ENCODE measurements at places on chromosomes 4 and X.
A peak's percentile ranks its signal among the peaks of the same experiment; 100 is the strongest.

DNA sequence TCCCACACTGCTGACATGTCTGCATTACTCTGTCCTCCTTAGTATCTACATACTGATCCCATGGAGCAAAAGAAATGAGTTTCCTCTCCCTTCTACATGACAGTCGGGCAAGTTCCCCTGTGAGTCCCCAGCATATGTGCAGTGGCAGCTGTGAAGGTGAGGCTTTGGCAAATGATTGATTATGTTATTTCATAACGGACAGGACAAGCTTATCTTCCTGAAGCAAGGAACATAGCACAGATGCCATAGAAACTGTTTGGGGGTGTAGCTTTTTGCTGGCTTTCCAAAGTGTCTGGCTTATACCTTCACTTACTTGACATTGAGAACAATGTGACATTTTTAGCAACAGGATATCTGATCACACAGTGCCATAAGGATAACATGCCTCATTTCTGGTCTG, 136.8 kb upstream of the PDLIM3 start:
- no peak for DNase-seq

- DNase-seq: peak; percentile 71
Observed at GRCh38 chr4:182448281-182449151, 205.3 kb downstream of the TENM3 start.

DNA sequence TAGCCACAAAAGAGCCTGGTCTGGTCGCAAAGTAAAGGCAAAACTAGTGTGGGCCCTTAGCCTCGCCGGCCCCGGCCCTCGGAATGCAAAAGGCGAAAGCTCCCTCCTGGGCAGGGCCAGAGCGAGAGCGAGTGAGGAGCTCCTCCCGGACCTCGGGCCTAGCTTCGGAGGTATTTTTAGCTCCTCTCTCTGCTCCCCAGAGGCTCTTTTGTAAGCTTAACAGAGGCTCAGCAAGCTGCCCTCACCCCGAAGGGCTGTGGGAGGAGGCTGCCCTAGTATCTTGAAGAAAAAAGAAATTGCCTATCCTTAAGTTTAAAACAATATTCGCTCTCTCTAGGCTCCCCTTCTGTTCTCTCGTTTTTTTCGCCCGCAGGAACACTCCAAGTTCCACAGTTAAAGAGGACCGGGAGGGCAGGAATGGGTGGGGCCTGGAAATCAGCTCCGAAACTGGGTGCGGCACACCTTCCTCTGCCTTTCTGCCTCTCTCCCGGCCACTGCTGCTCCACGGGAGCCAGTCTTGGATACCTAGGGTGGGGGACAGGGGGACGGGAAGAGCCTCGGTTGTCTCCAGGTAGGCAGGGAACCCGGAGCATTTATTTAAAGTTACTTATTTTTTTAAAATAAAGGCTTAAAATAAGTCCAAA, 12.1 kb downstream of the HAND2 start:
- no peak for DNase-seq

DNA sequence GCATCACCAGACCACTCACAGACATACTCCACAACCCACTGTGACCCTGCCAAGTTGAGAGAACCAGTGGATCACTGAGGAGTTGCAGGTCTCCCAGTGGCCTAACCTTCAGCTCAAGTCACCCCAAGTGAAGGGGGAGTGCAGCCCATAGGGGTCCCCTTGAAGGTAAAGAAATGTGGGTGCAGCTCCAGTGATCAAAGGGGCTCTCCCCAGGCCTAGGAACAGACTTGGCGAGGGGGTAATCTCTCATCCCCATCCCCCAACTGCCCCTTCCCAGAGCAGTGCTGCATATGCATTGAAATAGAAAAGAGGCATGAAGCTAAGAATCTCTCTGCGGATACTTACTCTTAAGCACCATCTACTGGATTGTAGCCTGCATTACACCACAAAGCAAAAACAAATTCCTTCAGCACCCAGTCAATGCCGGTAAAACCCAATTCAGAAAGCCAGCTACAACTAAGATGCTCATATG, 27.0 kb downstream of the MAGEE1 start:
- no peak for DNase-seq

DNA sequence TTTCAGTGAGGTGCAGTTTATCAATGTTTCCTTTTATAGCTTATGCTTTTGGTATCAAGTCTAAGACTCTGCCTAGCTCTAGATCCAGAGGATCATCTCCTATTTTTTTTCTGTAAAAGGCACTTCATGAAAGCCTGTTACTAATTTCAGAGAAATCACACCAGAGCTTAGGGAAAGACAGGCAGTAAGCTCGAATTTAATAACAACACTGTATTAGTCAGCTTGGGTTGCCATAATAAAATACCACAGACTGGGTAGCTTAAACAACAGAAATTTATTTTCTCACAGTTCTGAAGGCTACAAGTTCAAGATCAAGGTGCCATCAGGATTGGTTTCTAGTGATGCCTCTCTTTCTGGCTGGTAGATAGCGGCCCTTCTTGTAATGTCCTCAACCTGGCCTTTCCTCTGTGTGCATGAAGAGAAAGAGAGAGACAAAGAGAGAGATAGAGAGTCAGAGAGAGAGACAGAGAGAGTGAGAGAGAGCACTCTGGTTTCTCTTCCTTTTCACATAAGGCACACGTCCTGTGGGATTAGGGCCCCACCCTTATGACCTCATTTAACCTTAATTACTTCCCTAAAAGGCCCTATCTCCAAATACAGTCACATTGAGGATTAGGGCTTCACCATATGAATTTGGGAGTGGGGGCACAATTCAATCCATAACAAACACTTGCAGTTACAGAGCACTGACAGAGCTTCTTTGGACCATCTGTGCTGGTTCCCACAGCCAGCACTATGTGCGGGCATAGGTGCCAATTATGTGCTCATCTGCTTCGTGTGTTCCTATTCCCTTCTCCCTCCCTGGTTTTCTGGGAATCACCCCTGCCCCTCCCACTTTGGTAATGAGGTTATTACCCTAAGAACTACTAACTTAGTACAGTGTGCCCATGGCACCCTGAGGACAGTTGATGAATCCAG, 114.8 kb upstream of the MED14 start:
- DNase-seq: no peak

- DNase-seq: no peak
Observed at GRCh38 chr4:111662496-111662895, 482.8 kb upstream of the FAM241A start.

GRCh38 chr4:7335344-7336066, 99.2 kb downstream of the PSAPL1 start:
- DNase-seq: peak; percentile 56

- no peak for DNase-seq
Observed at GRCh38 chr4:111937368-111937767, 207.9 kb upstream of the FAM241A start.

- DNase-seq: no peak
Observed at GRCh38 chrX:4570151-4570550, 856.7 kb upstream of the PRKX start.

DNA sequence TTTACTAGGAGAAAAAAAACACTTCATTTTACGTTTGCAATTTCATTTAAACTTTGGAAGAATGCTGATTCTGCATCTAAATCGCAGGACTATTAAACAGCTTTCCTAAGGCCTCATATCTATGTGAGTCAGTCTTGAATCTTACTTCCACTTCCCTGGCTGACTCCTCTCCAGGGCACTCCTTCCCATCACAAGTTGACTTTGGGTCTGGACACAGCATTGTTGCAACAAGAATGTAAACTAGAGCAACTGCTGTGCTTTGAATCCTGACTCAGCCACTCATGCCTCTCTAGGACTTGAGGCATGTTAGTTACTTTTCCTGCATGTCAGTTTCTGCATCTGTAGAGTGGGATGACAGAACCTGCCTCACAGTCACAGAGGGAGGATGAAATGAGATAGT, 413.8 kb downstream of the FAT4 start:
- DNase-seq: no peak

GRCh38 chr4:53267026-53267425, 98.8 kb downstream of the SCFD2 start:
- no peak for DNase-seq

GRCh38 chr4:53040459-53040815, 178.3 kb downstream of the RASL11B start:
- DNase-seq: no peak

GRCh38 chrX:24920769-24921168, 95.0 kb downstream of the ARX start:
- no peak for DNase-seq

GRCh38 chr4:175953960-175954521, 111.6 kb upstream of the WDR17 start:
- DNase-seq: no peak

- no peak for DNase-seq
Observed at GRCh38 chr4:186557061-186557460, 1.7 kb upstream of the MTNR1A start.

GRCh38 chr4:2261110-2261852, 628 bp downstream of the MXD4 start:
- no peak for DNase-seq

DNA sequence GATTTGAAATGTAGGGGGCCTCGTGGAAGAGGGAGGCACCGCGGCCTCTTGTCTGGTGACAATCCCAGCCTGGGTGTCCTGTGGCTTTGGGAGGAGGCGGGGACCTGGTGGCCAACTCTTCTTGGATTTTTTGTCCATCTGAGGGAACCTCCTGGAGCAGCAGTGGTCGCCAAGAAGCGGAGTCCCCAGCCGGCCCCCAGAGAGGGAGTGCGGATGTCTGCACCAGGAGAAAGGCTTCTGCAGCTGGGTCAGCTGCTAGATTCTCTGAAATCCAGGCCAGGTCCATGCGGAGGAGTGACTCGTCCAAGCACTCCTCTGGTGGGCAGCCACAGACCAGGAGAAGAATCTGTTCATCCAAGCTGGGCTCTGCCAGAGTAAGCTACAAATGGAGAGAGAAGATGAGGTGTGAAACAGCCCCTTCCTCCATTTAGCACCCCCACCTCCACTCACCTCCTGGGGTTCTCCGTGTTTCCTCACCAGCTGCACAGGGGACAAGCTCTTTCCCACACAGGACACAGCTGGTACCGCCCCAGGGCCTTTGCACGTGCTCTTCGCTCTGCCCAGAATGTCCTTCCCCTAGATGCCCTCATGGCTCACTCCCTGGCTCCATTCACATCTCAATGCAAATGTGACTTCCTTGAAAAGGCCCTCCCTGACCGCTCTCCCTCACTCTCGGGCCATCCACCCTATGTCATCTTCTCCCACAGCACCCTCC, 27.6 kb downstream of the C4orf50 start:
- DNase-seq: no peak

- no peak for DNase-seq
Observed at GRCh38 chrX:30525732-30526131, 51.8 kb downstream of the TASL start.

- no peak for DNase-seq
Observed at GRCh38 chr4:163744861-163745260, 250.4 kb downstream of the TMA16 start.

- DNase-seq: no peak
Observed at GRCh38 chrX:16472345-16472744, 177.6 kb upstream of the S100G start.

- peak; percentile 5 for DNase-seq
Observed at GRCh38 chr4:95124906-95125504, 367.2 kb downstream of the BMPR1B start.

- DNase-seq: no peak
Observed at GRCh38 chr4:89582756-89583505, 254.0 kb downstream of the SNCA start.

DNA sequence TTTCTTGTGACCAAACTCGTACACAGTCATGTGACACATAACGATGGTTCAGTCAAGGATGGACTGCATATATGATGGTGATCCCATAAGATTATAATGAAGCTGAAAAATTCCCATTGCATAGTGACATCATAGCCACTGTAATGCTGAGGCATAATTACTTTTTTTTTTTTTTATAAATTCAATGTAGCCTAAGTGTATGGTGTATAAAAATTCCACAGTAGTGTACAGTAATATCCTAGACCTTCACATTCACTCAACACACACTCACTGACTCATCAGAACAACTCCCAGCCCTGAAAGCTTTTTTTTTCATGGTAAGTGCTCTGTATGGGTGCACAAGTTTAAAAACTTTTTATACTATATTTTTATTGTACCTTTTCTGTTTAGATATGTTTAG, 105.0 kb downstream of the AREG start:
- DNase-seq: no peak

DNA sequence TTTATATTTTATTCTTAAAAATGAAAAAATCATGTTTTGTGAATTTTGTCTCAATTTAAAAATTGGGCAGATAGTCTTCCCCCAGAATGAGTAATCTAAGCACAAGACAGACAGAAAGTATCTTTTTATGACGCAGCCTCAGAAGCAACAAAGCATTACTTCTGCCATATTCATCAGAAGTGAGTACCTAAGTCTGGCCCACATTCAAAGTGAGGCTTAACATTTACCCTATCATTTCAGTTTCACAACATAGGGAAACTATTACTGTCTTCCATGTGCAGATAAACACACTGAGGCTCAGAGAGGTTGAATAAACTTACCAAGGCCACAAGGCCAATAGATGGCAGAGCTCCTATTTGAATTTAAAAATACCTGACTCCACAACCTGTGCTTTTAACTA, 4.4 kb upstream of the PRDX4 start:
- no peak for DNase-seq

DNA sequence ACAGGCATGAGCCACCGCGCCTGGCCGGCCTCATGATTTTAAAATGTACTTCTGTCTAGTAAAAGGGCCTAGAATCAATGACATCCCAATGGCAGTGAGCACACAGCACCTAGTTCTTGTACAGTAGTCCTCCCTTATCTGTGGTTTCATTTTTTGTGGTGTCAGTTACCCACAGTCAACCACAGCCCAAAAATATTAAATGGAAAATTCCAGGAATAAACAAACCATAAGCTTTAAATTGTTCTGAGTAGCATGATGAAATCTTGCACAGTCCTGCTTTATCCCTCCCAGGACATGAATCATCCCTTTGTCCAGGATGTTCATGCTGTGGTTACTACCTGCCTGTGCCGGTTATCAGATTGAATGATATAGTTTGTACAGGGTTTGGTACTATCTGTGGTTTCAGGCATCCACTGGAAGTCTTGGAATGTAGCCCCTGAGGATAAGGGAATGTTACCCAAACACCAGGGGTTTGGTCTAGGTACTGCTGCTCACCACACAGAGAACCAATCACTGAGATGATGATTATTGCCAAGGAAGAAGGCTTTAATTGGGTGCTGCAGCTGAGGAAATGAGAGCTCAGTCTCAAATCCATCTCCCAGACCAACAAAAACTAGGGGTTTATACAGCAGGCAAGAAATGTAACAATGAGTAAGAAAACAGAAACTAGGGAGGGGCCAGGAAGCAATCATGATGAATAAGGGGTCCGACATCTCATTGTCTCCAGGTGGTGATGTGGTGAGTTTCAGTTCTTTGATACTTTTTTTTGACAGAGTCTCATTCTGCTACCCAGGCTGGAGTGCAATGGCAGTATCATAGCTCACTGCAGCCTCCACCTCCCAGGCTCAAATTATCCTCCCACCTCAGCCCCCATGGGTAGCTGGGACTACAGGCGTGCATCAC, 16.2 kb upstream of the FHL1 start:
- DNase-seq: no peak
